ENCODE measurements at places on chromosomes 11 and 22. TPM values are rescaled to one million over a fixed set of nuclear protein-coding genes. Genes with fewer than 3 reads are reported as not detected.
A peak's percentile ranks its signal among the peaks of the same experiment; 100 is the strongest.

- H3K36me3 ChIP-seq = no peaks in the 10 kb centered on the region
- no peak overlapping the region for H3K4me3 ChIP-seq
These were observed 365.5 kb downstream of the MN1 start for GRCh38 chr22:27435844-27436576.

DNA sequence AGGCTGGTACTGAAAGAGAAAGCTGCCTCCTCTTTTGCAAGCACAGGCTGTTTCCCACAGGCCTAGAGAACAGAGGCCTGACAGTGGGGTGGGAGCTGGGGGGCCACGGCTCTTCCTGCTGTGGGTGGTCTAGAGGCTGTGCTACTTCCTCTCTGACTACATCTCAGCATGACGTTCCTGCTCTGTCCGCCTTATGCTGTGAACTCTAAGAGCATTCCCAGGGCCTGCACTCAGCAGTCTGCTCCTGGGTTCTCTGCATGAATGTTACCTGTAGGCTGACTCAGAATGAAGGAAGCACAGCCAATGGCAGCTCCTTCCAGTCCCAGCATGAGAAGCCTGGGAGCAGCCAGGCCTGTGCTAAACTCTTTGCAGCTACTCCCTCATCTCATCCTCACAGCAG is 534.3 kb downstream of the NTM start:
- no peak for DNase-seq
- peaks cover 11% of the 10 kb centered on the region for H3K27me3 ChIP-seq
- no peaks in the 10 kb centered on the region for H3K36me3 ChIP-seq
- no peak overlapping the region for H3K27ac ChIP-seq
- H3K4me3 ChIP-seq = no peak overlapping the region

Gene NPTXR
- 3.7 TPM for total RNA-seq

Gene MS4A6A
- 341 TPM for total RNA-seq

- no peaks in the 10 kb centered on the region for H3K36me3 ChIP-seq
- peak within 1 kb of the TSS; percentile 58 for H3K4me3 ChIP-seq
- H3K27me3 ChIP-seq = no peaks in the 10 kb centered on the region
- no peak for DNase-seq
These were observed at the start of gene GRIA4 for GRCh38 chr11:105609832-105610781. GRIA4 (plus strand) TSS chr11:105610073; CDS start chr11:105610998, 925 bp downstream.

Gene ZPR1
- total RNA-seq = 38.7 TPM

DNA sequence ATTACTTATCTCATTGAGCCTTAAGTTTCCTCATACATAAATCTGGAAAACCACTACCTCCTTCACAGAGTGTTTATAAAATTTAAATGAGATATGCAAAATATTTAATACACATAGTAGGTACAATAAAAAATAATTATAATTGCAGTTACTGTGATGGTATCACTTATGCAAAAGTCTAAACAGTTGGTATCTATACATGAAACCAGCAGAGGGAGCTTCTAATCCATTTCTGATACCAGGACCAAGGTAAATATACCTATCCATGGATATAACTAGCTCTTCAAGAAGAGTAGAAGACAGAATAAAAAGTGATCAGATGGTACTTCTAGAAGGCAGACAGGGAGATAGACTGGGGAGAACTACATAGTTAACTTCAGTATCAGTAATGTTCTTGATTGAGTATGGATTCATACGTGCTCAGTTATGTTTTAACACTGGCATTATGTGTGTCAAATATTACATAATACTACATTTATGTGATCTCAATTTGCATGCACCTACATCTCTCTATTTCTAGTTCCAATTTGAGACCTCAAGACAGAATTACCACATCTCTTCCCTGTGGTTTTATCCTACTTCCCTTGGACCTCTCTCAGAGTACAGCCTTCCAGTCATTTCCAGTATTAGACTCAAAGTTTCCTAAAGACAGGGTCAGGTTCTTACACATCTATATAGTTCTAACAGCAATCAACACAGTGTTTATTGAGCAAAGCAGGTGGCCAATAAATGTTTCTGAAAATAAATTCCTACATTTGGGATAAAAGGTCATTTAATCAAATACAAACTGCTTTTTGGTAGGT is 13.7 kb upstream of the TSG101 start:
- DNase-seq = no peak
- H3K36me3 ChIP-seq = no peaks in the 10 kb centered on the region
- no peak overlapping the region for H3K27ac ChIP-seq
- H3K4me1 ChIP-seq = no peaks in the 10 kb centered on the region
- no peak overlapping the region for H3K4me3 ChIP-seq

Gene SLC6A5
- total RNA-seq = not detected

Gene MMP1
- not detected for total RNA-seq

Gene ART5
- total RNA-seq = not detected

DNA sequence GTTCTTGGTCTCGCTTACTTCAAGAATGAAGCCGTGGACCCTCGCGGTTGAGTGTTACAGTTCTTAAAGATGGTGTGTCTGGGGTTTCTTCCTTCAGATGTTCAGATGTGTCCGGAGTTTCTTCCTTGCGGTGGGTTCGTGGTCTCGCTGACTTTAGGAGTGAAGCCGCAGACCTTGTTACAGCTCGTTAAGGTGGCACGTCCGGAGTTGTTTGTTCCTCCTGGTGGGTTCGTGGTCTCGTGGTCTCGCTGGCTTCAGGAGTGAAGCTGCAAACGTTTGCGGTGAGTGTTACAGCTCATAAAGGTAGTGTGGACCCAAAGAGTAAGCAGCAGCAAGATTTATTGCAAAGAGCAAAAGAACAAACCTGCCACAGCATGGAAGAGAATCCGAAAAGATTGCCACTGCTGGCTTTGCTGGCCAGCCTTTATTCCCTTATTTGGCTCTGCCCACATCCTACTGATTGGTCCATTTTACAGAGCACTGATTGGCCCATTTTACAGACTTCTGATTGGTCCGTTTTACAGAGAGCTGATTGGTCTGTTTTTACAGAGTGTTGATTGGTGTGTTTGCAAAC is 27.1 kb upstream of the NXPE2 start:
- H3K4me3 ChIP-seq = no peak overlapping the region
- no peak for DNase-seq
- H3K27me3 ChIP-seq = no peaks in the 10 kb centered on the region
- H3K27ac ChIP-seq = no peak overlapping the region

DNA sequence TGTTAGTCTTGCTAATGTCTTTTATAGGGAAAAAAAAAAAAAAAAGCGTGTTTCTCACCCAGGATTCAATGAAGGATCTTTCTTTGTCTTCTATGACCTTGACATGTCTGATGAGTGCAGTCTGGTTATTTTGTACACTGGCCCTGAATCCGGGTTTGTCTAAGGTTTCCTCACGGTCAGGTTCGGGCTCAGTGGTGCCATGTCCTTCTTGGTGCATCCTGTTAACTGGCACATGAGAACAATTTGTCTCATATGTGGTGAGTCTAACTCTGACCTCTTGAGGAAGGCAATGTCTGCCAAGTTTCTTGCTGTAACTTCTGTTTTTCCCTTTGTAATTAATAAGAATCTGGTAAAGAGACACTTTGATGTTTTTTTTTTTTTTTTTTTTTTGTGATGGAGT is 12.5 kb downstream of the F2 start:
- no peaks in the 10 kb centered on the region for H3K36me3 ChIP-seq
- no peaks in the 10 kb centered on the region for H3K4me1 ChIP-seq
- no peak overlapping the region for H3K27ac ChIP-seq
- no peak for DNase-seq
- H3K27me3 ChIP-seq = no peaks in the 10 kb centered on the region

DNA sequence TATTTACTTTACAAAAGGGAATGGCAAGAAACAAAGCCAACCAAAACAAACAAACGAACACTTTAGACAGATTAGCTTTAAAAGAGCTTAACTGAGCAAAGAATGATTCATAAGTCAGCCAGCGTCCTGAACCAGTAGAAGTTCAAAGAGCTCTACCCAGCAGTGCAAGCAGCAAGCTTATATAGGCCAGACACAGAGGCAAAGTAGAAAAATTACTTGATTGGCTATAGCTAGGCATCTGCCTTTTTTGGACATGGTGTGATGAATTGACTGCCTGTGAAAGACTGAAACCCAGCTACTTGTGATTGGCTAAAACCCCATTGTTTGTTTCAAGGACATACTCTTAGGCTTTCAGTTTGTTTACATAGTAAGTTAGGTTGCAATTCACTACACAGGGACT is 2120.0 kb upstream of the RAG2 start:
- no peaks in the 10 kb centered on the region for H3K27me3 ChIP-seq
- no peak for DNase-seq
- H3K36me3 ChIP-seq = no peaks in the 10 kb centered on the region
- H3K4me3 ChIP-seq = no peak overlapping the region
- H3K4me1 ChIP-seq = no peaks in the 10 kb centered on the region

- no peaks in the 10 kb centered on the region for H3K36me3 ChIP-seq
- H3K4me1 ChIP-seq = no peaks in the 10 kb centered on the region
- H3K27ac ChIP-seq = no peak overlapping the region
- no peak overlapping the region for H3K4me3 ChIP-seq
- H3K27me3 ChIP-seq = no peaks in the 10 kb centered on the region
- no peak for DNase-seq
These were observed 129.0 kb downstream of the NECTIN1 start for GRCh38 chr11:119599864-119600541.

DNA sequence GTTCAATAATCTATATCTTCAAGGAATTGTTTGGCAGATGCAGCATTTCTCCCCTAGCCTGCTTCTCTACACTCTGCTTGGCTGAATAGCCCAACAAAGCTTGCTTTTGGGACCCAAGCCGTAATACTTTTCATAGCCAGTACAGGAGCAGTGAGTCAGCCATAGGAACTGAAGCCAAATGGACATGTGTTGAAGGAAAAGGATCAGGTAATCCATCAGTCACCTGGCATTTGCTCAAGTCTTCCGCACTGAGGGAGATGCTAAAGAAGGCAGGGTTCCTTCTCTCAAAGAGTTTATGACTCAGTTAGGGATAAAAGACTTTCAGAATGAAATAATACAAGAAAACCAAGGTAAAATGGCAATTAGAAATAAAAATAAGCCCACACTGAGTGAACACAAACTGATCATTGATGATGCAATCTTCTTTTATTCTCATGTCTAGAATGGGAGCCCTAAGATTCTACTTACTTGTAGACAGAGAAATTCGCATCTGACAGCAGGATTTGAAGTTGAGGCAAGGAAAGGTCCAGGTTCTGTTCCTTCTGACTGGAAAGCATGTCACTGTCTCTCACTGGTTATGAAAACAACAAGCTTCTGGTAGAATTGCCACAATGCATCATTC is 13.2 kb downstream of the C11orf87 start:
- no peaks in the 10 kb centered on the region for H3K4me1 ChIP-seq
- no peaks in the 10 kb centered on the region for H3K27me3 ChIP-seq
- H3K36me3 ChIP-seq = no peaks in the 10 kb centered on the region

Measured in breast epithelium (tissue), 4 donors.